Spleen (tissue), 13 donors: ENCODE measurements at places on chromosomes 11 and 22.

DNA sequence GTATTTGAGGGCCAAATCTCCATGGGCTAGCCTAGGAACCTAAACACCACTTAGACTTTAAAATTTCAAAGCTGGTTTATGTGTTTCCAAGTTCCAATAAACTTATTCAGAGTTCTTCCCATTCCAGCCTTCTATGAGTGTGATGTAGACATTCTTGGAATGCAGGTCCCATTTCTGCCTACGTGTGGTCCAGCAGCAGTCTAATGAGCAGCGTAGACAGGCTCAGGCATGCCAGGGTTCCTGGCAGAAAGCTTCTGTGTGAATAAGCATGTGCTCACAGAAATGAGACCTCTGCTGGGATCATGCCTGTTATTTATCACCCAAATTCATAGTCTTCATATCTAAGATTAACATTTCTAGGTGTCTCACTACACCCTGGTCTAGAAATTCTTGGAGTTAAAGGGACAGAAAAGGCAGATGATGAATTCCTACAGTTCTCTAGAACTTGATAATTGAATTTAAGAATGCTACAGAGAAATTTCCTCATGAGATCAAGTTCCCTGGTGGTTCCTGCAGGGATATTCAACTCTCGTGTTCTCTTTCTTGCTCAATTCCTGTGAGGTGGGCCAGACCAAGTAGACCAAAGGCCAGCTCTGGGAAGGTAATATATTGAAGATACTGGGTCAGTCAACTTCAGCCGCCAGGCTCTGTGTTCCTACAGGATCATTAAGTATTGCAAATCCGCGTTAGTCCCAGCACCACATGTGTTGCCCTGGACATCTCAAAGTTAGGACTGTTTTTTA, 17.6 kb downstream of the RNF185 start:
- DNase-seq = no peak

GRCh38 chr22:29292379-29292778, 14.1 kb upstream of the GAS2L1 start:
- no peak for DNase-seq

DNA sequence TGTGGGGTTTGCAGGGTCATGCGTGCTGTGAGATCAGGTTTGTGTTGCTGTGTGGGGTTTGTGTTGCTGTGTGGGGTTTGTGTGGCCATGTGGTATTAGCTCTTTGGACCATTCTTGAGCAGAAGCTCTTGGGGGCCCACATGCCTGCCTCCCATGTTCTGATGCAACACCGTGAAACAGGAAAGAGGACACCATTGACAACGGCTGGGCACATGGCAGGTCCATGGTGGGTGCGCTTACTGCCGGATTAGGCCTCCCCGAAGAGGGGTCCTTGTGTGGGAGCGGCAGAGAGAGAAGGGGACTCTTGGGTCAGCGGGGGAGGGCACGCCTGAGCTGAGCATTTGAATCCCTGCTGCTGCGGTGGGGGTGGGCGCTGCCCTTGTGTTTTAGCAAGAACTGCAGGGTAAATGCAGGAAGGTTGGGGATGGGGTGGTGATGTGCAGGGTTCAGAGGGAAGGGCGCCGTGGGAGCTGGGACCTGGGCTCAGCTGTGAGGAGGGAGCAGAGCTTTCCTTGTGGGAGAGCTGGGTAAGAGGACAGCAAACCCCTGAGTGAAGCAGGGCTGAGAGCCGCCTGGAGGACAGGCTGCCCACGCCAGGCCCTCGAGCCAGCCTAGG, 361.5 kb downstream of the TBC1D22A start:
- DNase-seq = peak; percentile 21

- peak; percentile 71 for DNase-seq
Measured at GRCh38 chr22:20586403-20586745, 79.0 kb downstream of the MED15 start.

DNA sequence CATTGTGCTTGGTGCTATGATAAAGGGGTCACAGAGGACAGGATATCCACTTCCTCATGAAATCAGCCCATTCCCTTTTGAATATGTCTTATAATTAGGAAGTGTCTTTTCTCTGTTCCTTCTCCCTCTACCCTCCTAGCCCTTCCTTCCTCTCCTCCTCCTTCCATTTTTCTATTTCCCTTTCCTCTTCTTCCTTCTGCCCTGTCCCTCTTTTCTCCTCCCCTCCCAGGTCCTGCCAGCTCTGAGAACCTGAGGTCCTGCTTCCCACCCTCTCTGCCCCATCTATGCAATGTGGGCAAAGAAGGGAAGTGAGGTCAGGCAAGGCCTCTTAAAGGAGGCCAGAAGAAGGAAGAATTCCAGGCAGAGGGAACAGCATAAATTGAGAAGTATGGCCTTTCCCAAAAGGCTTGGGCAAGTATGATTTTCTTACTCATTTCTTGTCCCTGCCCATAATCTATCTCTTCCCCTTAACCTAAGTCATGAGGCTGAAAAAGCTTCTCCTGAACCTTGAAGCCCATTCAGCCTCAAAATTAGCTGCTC, 7.7 kb upstream of the UBASH3B start:
- no peak for DNase-seq
